ENCODE measurements at places on chromosomes 4 and X.

DNA sequence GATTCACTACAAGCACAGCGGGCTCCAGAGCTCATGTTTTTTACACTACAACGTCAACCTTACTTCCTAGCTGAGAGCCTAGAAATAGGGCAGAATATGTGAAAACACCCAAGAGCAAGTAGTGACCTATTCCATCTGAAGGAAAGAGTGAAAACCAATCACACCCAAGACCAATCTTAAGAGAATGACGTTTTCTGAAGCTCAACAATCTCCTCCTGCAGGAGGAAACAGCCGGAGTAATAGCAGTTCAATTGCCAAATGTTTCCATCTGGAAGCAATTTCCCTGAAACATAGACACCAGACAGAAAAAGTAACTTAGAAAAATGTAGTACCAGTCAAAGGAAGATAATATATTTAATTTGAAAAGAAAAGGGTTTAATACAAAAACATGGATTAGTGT, 142.4 kb downstream of the ANXA5 start:
- no peak for DNase-seq

DNA sequence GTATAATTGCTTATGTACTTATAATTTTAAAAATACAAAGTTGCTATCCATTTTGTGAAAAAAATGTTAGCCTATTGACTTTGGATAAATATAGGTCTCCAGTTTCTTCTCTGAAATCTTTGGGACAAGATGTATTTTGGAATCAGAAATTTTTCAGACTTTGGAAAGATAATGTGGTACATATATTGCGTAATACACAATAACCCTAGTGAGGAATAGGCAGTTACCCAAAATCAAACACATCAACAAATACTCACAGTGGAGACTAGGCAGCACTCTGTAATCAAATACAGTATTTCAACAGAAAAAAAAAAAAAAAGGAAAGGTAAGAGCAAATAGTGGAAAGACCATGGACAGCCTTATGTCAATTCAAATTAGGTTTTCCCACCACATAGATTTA, 796.8 kb downstream of the ADGRL3 start:
- DNase-seq, result no peak

DNA sequence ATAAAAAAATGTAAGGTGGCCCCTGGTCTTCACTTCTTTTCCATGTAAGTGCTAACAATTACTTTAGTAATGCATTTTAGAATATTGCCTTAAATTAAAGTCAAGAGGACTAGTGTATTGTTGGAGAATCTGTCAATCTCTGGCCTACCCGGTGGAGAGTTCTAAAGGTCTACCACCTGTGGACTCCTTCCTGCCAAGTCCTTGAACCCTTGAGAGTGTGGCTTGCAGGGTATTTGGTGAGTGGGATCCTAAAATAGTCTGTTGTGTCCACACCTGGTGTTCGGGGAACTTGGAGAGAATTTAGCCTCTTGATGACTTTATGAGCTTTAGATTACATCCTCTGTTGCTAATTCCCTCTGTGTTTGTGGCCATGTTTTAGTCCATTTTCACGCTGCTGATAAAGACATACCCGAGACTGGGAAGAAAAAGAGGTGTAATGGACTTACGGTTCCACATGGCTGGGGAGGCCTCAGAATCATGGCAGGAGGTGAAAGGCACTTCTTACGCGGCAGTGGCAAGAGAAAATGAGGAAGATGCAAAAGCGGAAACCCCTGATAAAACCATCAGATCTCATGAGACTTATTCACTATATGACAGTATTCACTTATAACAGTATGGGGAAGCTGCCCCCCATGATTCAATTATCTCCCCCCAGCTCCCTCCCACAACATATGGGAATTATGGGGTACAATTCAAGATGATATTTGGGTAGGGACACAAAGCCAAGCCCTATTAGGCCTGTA, 23.8 kb downstream of the DDIT4L start:
- no peak for DNase-seq

DNA sequence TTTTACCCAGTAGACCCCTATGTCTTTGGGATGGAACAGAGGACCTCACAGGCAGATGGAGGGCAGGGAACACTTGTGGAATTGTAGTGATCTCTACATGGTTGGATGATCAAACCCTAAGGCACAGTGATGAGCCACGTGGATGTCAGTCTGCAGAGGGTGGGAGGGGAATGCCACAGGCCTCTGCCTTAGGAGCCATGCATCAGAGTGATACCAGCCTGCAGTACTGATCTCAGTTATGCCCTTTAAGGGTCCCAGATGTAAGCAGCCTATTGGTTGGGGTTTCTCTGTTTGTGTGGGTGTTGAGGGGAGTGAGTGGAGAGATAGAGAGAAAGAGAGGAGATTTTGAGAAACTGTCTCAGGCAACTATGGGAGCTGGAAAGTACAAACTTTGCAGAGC, 39.9 kb upstream of the XAGE1B start:
- DNase-seq, result peak; percentile 0

GRCh38 chr4:152697284-152698088, 17.7 kb upstream of the TMEM154 start:
- no peak for DNase-seq

DNA sequence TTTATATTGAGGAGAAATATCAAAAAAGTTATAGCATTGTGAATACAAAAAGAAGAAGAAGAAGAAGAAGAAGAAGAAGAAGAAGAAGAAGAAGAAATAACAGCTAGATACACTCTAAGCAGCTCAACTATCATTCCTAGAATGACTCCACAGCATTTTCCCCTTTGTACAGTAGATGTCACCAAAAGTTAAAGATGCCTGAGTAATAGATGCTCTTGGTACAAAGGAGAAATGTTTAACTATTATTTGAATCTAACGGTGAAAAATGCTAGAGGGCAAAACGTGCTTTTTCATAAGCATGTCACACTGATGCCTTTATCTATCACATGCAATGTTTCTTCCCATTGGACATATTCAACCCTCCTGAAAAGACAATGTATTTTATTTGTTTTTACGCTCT, 178.4 kb upstream of the GPRIN3 start:
- DNase-seq, result no peak

DNA sequence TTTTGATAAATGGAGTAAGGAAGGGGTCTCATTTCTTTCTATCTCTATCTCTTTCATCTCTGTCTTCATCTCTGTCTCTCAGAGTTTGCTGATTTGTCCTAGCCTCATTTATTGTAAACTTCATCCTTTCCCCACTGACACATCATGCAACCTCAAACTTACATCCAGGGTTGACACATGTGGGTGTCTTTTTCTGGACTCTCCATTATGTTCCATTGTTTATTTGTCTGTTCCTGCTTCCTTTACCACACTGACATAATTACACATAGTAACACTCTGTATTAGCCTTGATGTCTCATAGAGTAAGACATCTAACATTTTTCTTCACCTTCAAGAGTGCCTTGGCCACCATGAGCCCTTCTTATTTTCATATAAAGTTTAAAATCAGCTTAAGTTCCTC, 8.1 kb upstream of the SRD5A3 start:
- no peak for DNase-seq

- DNase-seq, result no peak
These were observed 64.2 kb downstream of the TET2 start for GRCh38 chr4:105210916-105211315.

DNA sequence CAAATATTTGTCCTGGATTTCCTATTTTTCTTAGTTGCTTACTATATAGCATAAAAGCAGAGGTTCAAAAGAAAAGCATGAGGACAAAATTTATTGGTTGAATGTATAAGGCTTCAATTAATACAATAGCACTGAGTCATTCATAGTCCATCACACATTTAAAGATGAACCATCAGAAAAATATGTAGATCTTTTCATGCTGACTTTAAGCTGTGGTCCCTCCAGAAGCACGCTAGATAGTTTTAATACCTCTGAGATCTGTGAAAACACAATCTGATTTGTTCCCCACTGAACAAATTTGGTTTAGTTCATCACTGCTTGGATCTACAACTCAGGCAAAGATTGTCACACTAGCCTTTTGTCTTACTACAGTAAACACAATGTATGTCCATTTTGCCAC, 377.2 kb upstream of the ANXA10 start:
- no peak for DNase-seq

GRCh38 chrX:118974088-118974907, at the start of gene LONRF3:
Gene LONRF3, plus strand, starts transcription at chrX:118974618. Its CDS starts 163 bp downstream, at chrX:118974781.
- peak; percentile 63 for DNase-seq

GRCh38 chrX:41352329-41352838, 18.4 kb downstream of the DDX3X start:
- DNase-seq, result no peak

- no peak for DNase-seq
These were observed 877.8 kb downstream of the FAM133A start for GRCh38 chrX:94551831-94552230.

DNA sequence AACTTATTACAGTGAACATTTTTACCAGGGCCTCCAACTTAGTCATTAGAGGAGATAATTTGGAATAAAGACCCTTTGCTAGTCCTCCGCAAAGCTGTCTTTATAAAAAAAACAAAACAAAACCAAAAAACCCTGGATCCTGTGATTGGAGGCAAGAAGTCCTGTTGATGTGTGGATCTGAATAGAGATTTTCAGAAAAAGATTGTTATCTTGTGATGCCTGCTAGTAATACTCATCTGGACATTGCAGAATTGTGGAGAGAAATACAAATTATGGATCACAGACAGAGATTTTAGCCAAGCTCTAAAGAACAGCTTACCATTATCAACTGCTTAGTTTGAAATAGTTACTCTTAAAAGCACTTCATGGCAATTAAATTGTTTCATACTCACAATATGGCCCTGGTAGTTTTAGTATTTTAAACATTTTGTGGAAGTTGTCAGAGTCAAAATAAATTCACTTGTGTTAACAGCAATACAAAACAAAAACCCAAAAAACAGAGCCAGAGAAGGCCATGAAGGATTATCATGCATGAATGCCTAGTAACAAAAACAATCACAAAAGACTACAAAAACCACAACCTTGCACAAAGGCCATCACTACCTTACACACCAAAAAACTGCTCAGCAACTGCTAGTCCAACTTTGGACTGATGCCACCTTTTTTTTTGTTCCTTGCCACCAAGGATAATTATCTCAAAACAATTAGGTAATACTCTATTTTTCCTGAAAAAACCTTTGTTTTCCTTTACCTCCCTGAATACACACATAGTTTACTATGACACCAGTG, 514.5 kb upstream of the SLIT2 start:
- no peak for DNase-seq

DNA sequence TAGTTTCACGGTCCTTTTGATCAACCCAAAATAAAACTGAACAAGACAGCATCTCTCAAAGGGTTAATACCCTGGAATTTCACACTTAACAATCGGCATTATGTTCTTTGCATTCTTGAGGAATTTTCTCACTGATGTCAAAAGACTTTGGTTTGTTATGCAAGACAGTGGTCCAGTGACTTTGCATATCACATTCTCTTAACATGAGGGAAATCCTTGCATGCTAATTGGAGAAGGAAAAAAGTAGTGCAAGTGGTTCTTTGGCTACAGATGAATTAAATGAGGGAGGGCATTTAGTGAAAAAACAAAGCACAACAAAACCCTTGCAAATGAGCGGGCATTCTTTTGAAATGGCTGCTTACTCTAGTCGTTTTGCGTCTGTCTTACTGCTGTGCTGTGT, 105.1 kb upstream of the LIMCH1 start:
- no peak for DNase-seq

DNA sequence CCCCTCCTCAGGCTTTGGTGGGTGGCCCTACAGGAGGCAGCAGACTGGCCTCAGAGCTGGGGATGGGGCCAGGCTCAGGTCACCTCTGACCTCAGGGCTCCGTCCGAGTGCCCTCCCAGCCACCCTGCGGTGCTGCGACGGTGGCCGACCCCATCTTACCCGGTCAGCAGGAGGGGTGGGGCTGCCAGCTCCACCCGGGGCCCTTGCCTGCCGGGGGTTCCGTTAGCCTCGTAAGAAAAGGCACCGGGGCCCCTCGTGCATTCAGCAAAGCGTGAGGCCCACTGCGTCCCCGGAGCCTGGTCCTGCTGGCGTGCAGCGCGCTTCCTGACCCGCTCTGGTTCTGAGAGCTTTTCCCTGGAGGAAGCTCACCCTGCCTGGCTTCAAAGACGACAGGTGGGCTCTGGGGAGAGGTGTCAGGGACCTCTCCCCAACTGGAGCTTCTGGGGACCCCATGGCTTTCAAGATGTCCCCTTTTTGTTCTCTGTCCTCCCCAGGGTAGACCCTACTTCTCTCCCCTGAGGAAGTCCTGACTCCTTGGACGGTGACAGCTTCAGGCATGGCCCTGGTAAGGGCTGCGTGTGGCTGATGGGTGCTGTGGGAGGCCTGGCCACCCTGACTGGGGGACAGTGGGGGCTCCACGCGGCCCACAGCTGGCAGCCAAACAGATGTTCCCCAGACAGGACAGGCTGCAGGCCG, 15.9 kb downstream of the FGFRL1 start:
- DNase-seq, result no peak

GRCh38 chr4:15910155-15910940, 28.2 kb downstream of the FGFBP1 start:
- DNase-seq, result no peak
